Psoas muscle (tissue), 8 donors: ENCODE measurements at places on chromosomes 13 and 19. TPM values are rescaled to one million over a fixed set of nuclear protein-coding genes. Genes with fewer than 3 reads are reported as not detected.
A peak's percentile ranks its signal among the peaks of the same experiment; 100 is the strongest.

Gene KIR3DL1
- not detected for total RNA-seq

- H3K27me3 ChIP-seq: no peaks in the 10 kb centered on the region
- peaks cover 9% of the 10 kb centered on the region for H3K4me1 ChIP-seq
- peak overlapping the region; percentile 53 for H3K4me3 ChIP-seq
- H3K27ac ChIP-seq: no peak overlapping the region
- H3K36me3 ChIP-seq: no peaks in the 10 kb centered on the region
Measured at GRCh38 chr19:49889687-49890348, 6.9 kb downstream of the IL4I1 start.

- no peaks in the 10 kb centered on the region for H3K27me3 ChIP-seq
- no peaks in the 10 kb centered on the region for H3K36me3 ChIP-seq
- H3K4me3 ChIP-seq: no peak overlapping the region
- peak; percentile 79 for DNase-seq
- H3K4me1 ChIP-seq: peaks cover 12% of the 10 kb centered on the region
Measured at GRCh38 chr13:97627566-97627965, 193.6 kb downstream of the RAP2A start.

- H3K4me1 ChIP-seq: peaks cover 20% of the 10 kb centered on the region
- DNase-seq: peak; percentile 89
- H3K36me3 ChIP-seq: no peaks in the 10 kb centered on the region
Measured at GRCh38 chr19:13794398-13794756, 866 bp upstream of the ZSWIM4 start.

Gene VAV1
- 1.8 TPM for total RNA-seq

GRCh38 chr19:50162988-50163387 is at the start of gene IZUMO2:
Gene IZUMO2, minus strand, starts transcription at chr19:50163281. Its CDS starts 87 bp downstream, at chr19:50163194.
- H3K4me3 ChIP-seq: no peak within 1 kb of the TSS
- no peaks in the 10 kb centered on the region for H3K36me3 ChIP-seq
- H3K4me1 ChIP-seq: no peaks in the 10 kb centered on the region
- DNase-seq: no peak

DNA sequence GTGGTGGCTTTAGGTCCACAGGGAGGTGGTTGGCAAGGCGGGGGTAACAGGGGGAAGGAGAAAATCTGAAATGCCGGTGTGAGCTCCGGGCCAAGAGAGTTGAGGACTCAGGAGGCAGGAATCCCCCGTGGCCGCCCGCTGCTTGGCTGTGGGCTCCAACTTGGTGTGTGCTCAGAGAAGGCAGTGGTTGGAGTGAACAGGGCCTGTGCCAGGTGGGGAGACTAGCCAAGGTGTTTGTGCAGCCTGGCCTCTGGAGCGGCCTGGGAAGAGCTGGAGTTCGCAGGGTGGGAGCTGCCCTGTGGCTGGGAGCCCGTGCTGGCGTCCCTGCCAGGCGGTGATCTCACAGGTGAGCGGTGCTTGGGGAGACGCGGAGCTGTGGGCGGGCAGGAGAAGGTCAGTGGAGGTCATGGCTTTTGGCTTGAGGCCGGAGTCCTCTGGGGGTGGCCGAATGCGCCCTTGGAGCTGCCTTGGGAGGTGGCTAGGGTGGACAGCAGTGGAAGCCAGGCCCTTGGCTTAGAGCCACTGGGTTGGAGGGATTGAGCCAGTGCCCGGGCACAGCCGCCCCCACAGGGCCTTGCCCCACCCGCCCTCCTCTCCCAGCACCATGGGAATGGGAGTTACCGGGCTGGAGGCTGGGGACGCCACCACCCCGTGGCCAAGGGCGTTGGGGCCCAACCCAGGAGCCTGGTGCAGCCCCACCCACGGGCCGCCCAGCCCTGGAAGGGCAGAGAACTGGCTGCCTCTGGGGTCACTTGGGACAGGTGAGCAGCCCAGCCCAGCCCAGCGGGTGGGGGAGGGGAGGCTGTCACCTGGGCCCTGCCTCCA is 7.1 kb upstream of the CIRBP start:
- peaks cover 49% of the 10 kb centered on the region for H3K4me1 ChIP-seq
- H3K27ac ChIP-seq: peak overlapping the region; percentile 85
- peak; percentile 87 for DNase-seq
- H3K4me3 ChIP-seq: peak overlapping the region; percentile 78
- peaks cover 15% of the 10 kb centered on the region for H3K36me3 ChIP-seq
- H3K27me3 ChIP-seq: no peaks in the 10 kb centered on the region

DNA sequence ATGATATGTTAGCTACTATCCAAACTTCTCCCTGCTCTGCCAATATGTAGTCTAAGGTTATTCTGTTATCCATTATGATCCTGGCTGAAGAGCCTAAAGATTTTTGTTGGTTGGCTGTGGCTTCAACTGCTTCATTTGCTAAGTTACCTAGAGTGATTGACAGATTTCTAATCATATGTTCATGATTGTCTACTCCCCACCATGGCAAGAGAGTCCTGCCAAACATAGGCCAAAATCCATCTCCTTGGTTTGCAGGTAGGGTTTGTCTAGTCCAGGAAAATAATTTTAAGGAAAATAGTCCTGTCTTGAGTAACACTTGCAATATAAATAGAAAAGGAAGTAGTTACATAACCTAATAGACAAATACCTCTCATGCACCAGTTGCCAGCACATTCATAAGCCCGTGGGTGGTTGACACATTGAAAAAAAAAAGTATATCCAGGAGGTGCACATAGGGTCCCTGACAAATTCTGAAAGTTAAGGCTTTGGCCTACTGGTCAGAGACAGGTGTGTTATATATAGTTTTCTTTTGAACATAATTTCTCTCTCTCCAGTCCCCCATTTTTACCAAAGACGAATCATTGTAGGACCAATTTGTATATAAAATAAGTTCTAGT is 5.4 kb upstream of the CBY2 start:
- no peaks in the 10 kb centered on the region for H3K4me1 ChIP-seq
- DNase-seq: no peak
- no peaks in the 10 kb centered on the region for H3K27me3 ChIP-seq
- H3K36me3 ChIP-seq: no peaks in the 10 kb centered on the region
- no peak overlapping the region for H3K4me3 ChIP-seq

DNA sequence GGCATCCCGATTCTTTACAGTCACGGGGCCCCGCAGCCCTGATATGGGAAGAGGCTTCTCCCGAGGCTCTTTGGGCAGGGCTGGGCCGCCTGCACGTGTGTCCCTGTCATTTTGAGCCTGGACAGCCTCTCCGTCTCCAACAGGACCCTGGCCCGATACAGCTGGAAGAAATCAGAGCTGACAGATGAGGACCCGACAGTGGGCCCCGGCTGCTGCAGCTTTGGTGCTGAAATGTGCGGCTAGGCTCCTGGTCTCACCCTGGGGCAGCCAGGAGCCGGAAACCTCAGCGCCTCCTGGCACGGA is 3.2 kb downstream of the PIAS4 start:
- DNase-seq: no peak
- H3K27ac ChIP-seq: peak overlapping the region; percentile 91
- peaks cover 64% of the 10 kb centered on the region for H3K4me1 ChIP-seq
- peaks cover 5% of the 10 kb centered on the region for H3K36me3 ChIP-seq
- peak overlapping the region; percentile 87 for H3K4me3 ChIP-seq
- no peaks in the 10 kb centered on the region for H3K27me3 ChIP-seq

DNA sequence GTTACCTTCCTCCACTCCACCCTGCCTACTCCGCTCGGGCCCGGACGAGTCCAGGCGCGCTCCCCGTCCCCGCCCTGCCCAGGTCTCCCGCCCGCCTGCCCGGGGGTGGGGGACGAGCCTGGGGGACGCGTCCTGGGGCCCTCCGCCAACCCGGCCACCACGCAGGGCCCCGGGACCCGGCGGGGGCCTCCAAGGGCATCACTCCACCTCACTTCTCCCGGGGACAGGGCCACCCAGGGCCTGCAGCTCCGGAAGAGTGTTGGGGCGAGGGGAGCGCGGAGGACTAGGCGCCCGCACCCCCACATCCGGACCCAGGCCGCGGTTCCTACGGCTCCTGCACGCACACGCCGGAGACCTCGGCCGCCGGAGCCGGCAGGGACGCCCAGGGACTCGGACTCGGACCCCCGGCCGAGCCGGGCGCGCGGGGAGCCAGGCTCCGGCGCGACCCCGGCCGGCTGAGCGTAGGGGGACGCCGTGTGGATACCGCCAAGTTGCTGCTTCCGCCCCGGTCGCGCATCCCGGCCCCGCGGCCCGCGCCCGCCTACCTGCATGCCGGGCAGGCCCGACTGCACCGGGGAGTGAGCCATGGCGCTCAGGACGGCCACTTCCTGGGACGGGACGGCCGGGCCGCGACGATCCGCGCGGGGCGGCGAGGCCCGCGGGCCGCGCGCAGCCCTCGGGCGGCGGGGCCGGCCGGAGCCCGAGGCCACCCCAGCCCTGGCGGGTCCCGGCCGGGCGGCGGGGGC is 534 bp downstream of the STK24 start:
- H3K36me3 ChIP-seq: no peaks in the 10 kb centered on the region
- H3K4me3 ChIP-seq: peak overlapping the region; percentile 98
- H3K27ac ChIP-seq: peak overlapping the region; percentile 92
- DNase-seq: peak; percentile 74
- peaks cover 39% of the 10 kb centered on the region for H3K4me1 ChIP-seq
- H3K27me3 ChIP-seq: no peaks in the 10 kb centered on the region

GRCh38 chr13:26756961-26757360 is 3.6 kb downstream of the GPR12 start:
- no peak overlapping the region for H3K27ac ChIP-seq
- H3K27me3 ChIP-seq: peaks cover 10% of the 10 kb centered on the region
- no peaks in the 10 kb centered on the region for H3K4me1 ChIP-seq
- no peak overlapping the region for H3K4me3 ChIP-seq
- DNase-seq: no peak
- H3K36me3 ChIP-seq: no peaks in the 10 kb centered on the region

DNA sequence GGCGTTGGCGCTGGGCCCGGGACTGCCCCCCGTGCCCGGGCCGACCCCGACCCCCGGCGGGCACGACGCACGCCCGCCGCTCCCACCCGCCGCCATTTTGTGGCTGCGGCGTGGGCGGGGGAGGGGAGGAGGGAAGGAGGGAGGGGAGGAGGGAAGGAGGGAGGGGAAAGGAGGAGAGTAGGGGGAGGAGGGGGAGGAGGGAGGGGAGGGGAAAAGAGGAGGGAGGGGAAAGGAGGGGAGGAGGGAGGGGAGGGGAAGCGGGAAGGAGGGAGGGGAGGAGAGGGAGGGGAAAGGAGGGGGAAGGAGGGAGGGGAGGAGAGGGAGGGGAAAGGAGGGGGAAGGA is at the start of gene BTBD2:
TSS of gene BTBD2 (minus strand) at position 107 of the 343 bp plus-strand sequence. CDS start at position 96, 11 bp downstream.
- no peaks in the 10 kb centered on the region for H3K4me1 ChIP-seq
- peak within 1 kb of the TSS; percentile 74 for H3K4me3 ChIP-seq
- no peaks in the 10 kb centered on the region for H3K27me3 ChIP-seq
- DNase-seq: peak; percentile 62

GRCh38 chr13:51590971-51591627 is 6.8 kb downstream of the WDFY2 start:
- no peaks in the 10 kb centered on the region for H3K36me3 ChIP-seq
- no peaks in the 10 kb centered on the region for H3K27me3 ChIP-seq
- no peak overlapping the region for H3K4me3 ChIP-seq
- H3K27ac ChIP-seq: peak overlapping the region; percentile 12
- peaks cover 12% of the 10 kb centered on the region for H3K4me1 ChIP-seq

Gene SPACA4
- total RNA-seq: not detected

DNA sequence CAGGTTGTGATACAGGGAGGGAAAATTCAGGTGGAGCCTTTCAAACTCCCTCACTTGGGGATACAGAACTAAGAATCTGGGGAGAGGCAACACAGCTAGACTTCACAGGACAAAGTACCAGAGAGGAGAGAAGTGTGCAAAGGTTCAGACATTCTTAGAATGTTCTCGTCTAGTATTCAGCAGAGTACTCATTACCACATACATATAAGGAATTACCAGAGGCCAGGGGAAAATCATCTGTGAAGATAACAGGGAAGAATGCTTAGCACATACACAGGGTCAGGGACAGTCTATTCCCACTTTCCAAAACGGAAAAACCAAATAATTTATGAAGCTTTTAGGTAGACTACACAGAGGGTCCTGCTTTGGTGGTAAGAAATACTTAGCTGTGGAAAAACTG is 58.1 kb downstream of the TRPC4 start:
- no peaks in the 10 kb centered on the region for H3K4me1 ChIP-seq
- no peak overlapping the region for H3K27ac ChIP-seq
- no peaks in the 10 kb centered on the region for H3K36me3 ChIP-seq
- no peak for DNase-seq
- H3K27me3 ChIP-seq: no peaks in the 10 kb centered on the region

DNA sequence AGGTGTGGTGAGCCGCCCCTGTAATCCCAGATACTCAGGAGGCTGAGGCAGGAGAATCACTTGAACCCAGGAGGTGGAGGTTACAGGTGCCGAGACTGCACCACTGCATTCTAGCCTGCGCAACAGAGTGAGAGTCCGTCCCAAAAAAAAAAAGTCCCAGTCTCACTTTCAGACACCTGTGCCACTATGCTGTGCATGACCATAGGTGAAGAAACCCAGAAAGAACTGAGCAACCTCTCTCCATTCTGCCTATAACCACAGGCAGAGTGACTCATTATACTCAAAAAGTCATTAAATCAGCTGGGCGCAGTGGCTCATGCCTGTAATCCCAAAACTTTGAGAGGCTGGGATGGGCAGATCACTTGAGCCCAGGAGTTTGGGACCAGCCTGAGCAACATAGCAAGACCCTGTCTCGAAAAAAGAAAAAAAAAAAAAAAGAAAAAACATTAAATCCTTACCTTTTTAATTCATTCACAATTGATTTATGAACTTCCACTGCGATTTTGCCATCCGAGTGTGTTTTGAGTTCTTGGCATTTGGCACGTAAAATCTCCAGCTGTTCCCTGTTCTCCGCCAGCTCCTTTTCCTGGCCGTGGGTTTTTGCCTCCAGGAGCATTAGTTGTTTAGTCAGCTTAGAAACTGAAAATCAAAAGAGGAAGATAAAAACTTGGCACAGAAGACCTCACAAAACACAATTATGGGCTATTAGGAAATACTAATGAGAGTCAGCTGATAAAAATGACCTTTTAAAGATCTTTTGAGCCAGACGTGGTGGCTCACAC is 45.5 kb upstream of the SLC7A9 start:
- H3K4me3 ChIP-seq: no peak overlapping the region
- H3K36me3 ChIP-seq: no peaks in the 10 kb centered on the region
- no peak overlapping the region for H3K27ac ChIP-seq
- H3K4me1 ChIP-seq: no peaks in the 10 kb centered on the region
- no peaks in the 10 kb centered on the region for H3K27me3 ChIP-seq
- DNase-seq: no peak

Gene BEST2
- not detected for total RNA-seq

DNA sequence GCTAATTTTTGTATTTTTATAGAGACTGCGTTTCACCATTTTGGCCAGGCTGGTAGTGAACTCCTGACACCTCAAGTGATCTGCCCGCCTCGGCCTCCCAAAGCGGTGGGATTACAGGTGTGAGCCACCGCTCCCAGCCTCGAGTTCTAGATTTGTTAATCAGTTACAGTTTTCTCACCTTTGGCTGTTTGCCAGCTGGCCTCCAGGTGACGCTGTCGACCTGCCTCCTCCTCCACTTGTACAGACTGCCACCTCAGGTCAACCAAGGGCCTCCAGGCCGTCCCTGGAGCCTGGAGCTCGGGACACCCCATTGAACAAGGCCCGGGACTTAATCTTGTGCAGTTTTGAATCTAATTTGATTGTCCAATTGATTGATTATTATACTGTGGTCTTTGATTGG is 45.5 kb downstream of the IER2 start:
- no peak for DNase-seq
- no peaks in the 10 kb centered on the region for H3K4me1 ChIP-seq
- no peaks in the 10 kb centered on the region for H3K27me3 ChIP-seq

GRCh38 chr19:6220385-6221191 is 59.2 kb downstream of the MLLT1 start:
- H3K4me3 ChIP-seq: no peak overlapping the region
- peaks cover 27% of the 10 kb centered on the region for H3K36me3 ChIP-seq
- DNase-seq: peak; percentile 87
- H3K27ac ChIP-seq: peak overlapping the region; percentile 56
- H3K4me1 ChIP-seq: peaks cover 57% of the 10 kb centered on the region
